ENCODE measurements at places on chromosomes 16 and 17.
A peak's percentile ranks its signal among the peaks of the same experiment; 100 is the strongest.

GRCh38 chr17:47820033-47820789, 1.4 kb downstream of the OSBPL7 start:
- H3K36me3 ChIP-seq = peaks cover 12% of the 10 kb centered on the region
- H3K27me3 ChIP-seq = no peaks in the 10 kb centered on the region
- no peak overlapping the region for H3K27ac ChIP-seq
- peak overlapping the region; percentile 70 for H3K4me3 ChIP-seq
- peaks cover 16% of the 10 kb centered on the region for H3K4me1 ChIP-seq
- DNase-seq = no peak

DNA sequence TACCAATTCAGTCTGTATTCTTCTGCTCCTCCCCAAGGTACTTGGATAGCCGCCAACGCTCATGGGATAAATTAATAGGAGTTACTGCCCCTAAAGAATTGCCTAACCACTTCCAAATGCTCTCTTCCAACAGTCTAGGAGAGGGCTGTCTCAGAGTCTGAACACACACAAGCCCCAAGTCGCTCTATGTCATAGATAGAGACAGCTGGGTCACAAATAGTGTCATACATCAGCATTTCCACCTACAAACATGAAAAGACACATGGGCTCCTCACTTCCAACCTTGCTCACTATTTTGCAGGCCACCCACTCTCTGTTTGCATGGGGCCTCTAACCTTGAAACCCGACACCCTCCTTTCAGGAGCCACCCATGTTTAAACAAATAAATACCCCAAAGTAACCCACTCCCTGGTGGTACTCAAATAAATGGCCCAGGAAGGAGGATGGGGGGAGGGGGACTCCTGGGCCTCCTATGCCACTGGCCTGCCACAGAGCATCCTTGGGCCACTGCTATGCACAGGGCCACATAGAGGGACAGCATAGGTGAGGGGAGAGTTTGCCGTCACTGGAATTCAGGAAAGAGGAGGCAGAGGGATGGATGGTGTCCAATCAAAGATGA, 265.9 kb downstream of the SOX9 start:
- peak overlapping the region; percentile 76 for H3K27ac ChIP-seq
- H3K27me3 ChIP-seq = no peaks in the 10 kb centered on the region
- DNase-seq = no peak
- peaks cover 94% of the 10 kb centered on the region for H3K4me1 ChIP-seq
- no peaks in the 10 kb centered on the region for H3K36me3 ChIP-seq

DNA sequence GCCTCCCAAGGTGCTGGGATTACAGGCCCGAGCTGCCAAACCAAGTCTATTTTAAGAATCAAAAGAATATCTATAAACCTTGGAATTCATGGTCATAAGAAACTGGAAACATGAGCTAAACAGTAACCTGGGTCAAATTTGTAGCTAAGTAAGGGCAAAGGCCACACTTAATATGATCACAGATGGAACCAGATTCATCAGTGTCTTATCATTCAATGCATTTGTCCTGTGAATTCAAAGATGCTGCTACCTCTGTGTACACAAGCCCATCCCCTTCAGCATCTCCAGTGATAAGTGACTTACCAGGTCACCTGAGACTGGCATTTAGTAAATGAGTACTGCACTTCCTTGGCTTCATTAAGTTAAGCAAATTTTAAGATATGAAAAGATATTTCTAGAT, 108.1 kb downstream of the SSH2 start:
- no peak overlapping the region for H3K4me3 ChIP-seq
- H3K36me3 ChIP-seq = no peaks in the 10 kb centered on the region
- no peak overlapping the region for H3K27ac ChIP-seq
- DNase-seq = no peak

DNA sequence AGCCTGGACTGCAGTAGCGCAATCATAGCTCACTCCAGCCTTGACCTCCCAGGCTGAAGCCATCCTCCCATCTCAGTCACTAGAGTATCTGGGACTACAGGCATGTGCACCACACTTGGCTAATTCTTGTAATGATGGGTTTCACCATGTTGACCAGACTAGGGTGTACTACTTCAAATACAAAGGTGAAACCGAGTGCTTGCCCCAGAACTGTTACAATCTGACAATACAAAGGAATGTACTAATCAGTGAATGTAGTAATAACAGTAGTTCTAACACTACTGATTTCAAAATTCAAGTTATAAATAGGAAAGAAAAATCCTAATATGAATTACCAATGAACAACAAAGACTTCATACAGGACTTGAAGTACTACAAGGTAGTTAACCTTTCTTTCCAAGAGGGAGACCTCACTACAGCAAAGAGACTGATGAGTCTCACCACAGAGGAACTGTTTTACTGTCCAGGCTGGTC, 24.4 kb downstream of the CRK start:
- no peaks in the 10 kb centered on the region for H3K4me1 ChIP-seq
- H3K4me3 ChIP-seq = no peak overlapping the region
- no peak for DNase-seq

All from HCT116 (cell line).